ENCODE measurements at places on chromosomes 5 and 9. TPM values are rescaled to one million over a fixed set of nuclear protein-coding genes. Genes with fewer than 3 reads are reported as not detected.

GRCh38 chr9:33506626-33507370, 17.3 kb upstream of the ANKRD18B start:
- DNase-seq: peak; percentile 98

GRCh38 chr5:153584126-153584959, 93.9 kb downstream of the GRIA1 start:
- DNase-seq: no peak

DNA sequence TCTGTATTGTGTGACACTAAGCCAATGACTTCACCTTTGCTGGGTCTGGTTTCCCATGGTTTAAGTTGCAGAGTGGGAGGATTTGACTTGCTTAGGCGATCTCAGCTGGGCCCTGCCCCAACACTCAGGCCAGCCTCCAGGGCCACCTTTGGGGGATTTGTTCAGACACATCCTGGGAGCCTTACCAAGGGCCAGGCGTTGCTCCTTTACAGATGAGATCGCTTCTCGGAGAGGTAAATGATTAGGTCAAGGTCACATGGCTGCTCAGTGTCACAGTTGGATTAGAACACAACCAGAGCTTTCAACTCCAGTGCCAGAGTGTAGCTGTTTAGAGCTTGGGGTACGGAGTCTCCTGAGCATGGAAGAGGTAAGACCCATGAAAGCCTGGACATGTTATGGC, 57.5 kb downstream of the COL27A1 start:
- no peak for DNase-seq

SLC24A2 gene
- total RNA-seq: 0.21 TPM

NRARP gene
- 3.5 TPM for total RNA-seq

DNA sequence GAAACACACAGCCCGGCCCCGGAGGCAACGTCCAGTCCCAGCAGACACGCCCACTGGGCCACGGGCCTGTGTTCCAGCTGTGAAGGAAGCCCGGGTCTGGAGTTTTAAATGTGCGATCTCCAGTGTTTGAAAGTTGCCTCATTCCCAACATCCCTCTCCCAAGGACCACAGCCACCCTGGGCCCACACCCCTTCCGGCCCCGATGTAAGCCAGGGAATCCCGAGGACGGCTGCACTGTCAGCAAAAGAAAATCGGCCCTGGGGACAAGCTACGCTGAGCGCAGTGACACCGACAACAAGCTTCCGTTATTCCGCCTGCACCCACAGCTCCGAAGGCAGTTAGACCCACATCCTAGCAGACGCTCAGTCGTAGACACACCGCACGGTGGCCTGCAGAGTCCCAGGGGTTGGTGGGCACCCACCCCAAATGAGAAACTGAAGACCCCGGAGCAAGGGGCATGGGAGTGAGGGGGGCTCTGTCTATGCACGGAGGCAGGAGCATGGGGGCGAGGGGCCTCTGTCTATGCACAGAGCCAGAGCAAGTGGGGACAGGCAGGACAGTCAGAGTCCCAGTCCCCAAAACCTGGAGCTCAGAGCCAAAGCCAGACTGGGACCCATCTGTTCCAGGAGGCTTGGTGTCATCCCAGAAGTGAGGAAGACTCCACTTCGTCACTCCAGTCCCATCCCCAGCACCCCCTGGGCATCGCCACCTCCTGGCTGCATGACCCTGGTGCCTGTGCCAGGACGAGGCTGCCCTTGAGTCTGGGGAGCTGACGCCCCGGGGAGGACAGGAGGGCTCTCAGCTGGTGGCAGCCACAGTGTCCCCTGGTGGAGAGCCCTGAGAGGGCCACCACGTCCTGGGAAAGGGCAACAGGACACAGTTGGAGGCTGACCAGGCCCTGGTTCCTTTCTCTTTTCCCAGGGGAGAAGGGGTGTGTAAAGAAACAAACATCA, 23.4 kb downstream of the GLT6D1 start:
- no peak for DNase-seq

GRCh38 chr9:33139421-33140228, 27.5 kb downstream of the B4GALT1 start:
- no peak for DNase-seq

PCDHB15 gene
- total RNA-seq: 0.86 TPM

DNA sequence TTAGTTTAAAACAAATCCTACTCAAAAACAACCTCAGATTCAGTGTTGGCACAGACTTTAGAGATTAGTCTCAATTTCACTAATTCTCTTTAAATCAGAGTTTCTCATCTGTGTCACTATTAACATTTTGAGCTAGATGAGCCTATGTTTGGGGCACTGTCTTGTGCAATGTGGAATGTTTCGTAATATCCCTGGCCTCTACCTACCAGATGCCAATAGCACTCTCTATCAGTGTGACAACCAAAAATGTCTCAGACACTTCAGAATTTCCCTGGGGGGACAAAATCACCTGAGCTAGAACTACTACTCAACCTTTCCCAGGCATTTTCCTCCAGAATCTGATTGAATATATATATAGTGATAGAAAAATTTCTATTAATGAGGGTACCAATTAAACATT, 465.2 kb upstream of the RGMB start:
- no peak for DNase-seq

DNA sequence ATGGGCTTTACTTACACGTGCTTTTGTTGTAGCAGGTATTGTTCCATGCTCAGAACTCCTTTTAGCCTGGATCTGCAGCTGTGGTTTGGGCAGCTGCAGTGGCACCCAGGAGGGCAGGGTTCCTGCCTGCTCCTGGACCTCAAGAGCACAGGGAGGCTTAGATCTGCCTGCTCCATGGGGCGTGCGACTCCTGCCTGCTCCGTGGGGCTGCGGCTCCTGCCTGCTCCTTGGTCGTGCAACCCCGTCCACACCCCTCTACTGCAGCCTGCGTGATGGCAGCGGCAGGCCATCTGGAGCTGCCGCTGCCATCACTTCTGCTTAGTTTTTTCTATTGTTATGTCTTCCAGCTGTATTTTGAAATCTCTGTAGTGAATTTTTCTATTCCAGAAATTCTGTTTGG, 11.7 kb upstream of the UGT3A2 start:
- DNase-seq: no peak

DNA sequence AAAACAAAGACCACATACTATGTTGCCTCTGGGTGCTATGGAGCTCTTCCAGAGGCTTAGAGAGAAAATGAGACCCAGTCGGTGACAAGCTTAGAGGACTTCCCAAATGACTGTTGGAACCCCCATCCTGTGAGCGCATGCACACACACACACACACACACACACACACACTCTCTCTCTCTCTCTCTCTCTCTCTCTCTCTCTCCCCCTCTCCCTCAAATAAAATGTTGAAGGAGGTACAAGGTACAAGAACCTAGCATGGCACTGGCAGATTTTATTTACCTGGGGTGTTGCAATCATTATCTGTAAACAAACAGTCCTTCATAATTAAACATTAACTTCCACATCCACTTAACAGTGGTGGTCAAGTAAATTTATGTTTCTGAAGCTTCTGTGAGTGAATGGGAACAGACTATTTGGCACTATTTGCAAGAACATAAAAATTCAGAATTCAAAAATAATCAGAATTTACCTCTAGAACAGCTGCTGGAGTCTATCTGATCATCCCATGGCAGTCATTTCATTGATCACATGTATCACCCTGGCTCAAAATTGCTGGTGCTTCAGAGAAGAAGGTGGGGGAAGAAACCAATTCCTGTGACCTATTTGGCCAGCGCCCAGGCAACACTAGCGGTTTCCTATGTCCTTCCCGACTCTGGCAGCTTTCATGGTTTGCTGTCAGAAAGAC, 24.9 kb downstream of the TRPM3 start:
- no peak for DNase-seq

DNA sequence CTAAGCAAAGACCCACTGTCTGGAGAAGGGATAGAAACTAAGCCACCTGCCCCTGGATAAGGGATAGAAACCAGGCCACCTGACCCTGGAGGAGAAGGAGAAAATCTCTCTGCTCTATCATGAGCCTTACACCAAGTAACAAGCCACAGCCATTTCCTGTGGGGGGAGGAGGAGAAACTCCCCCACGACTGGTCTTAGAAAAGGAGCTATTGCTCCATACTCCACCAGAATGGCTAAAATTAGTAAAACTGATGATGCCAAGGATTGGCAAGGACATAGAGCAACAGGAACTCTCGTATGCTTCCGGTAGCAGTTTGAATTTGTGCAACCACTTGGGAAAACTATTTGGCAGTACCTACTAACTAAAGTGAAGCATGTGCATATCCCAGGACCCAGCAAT, 70.8 kb downstream of the ACTL7B start:
- peak; percentile 33 for DNase-seq

GRCh38 chr9:72422214-72422613, 57.2 kb upstream of the ZFAND5 start:
- DNase-seq: no peak

DNA sequence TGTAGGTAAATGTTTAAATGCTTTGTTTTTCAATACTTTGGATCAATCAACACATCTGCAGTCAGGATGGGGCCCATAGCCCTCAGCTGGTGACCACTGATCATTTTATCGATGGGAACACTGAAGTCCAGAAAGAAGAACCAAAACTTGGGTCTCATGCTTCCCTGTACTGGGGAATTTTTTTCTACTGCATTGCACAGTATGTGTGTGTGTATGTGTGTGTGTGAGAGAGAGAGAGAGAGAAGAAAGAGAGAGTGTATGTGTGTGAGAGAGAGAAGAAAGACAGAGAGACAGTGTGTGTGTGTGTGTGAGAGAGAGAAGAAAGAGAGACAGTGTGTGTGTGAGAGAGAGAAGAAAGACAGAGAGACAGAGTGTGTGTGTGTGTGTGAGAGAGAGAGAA, 202.9 kb upstream of the MSX2 start:
- DNase-seq: no peak

- no peak for DNase-seq
These were observed 154.1 kb downstream of the CARTPT start for GRCh38 chr5:71873191-71873591.

ZNF462 gene
- total RNA-seq: 20.6 TPM

- no peak for DNase-seq
These were observed 55.7 kb downstream of the NXNL2 start for GRCh38 chr9:88590558-88591146.

DNA sequence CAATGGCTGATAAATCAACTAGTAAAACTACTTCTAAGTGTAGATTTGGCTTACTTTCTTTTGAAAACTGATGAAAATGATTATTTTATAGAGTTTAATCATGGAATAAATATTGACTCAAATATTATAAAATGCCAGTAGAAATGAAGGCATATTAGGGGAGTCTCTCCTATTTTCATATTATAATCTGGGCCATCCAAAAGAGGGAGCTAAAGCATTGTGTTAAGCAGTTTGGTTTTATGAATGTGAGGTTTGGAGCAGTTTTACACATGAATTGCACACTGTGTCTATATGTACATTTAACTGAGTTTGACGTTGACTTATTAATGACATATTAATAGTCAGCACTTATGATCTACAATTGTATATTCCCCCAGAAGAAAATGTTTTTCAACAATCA, 17.4 kb downstream of the CDH9 start:
- no peak for DNase-seq

FCN2 gene
- total RNA-seq: not detected

SH2D3C gene
- total RNA-seq: not detected

- DNase-seq: no peak
These were observed 232.3 kb upstream of the WWC1 start for GRCh38 chr5:168059131-168059530.

DNA sequence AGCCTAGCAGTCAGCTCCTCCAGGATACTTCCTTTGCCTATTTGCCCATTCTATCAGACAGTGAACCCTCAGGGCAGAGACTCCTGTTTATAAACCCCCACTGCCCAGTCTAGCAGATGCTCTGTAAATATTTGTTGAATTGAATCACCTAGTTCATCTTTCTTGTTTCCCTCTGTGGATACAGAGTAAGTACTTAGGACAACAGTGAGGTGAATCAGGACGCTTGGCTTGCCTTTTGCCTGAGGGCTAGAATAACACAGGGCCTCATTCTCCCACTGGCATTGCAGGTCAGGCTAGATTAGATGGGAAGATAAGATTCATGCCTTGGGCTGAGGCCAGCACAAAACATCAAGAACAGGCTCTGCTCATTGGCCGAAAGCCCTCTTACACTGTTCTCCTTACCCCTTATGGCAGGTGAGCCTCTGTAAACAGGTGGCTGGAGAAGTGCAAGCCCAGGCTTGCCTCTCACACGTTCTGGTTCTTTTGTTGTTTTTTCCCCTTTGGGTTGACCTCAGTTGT, 22.2 kb downstream of the TNFSF8 start:
- peak; percentile 84 for DNase-seq

- peak; percentile 72 for DNase-seq
These were observed 7.0 kb upstream of the IL12B start for GRCh38 chr5:159337016-159337955.

- no peak for DNase-seq
These were observed 106.6 kb upstream of the DPYSL3 start for GRCh38 chr5:147616421-147616820.

- DNase-seq: peak; percentile 34
These were observed 72.7 kb downstream of the SMIM23 start for GRCh38 chr5:171858303-171858702.

- peak; percentile 61 for DNase-seq
These were observed 172.3 kb upstream of the PPP1R26 start for GRCh38 chr9:135307300-135307699.

DNA sequence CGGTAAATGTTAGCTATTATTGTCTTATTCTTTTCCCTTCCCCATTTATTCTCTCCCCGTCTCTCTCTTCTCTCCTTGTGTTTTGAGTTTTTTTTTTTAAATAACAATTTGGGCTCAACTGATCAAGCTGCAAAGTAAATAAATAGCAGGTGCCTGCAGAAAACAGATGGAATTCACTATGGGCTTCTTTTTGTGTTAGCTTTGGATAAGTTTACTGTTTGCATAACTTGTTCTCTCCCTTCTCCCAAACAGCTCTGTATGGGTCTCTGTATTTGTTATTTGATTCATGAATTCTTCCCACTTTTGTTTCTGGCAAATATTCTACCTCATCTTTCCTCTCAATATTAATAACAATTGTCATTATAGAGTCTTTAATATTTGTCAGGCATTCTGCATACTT, 111.8 kb upstream of the ASTN2 start:
- DNase-seq: no peak

DNA sequence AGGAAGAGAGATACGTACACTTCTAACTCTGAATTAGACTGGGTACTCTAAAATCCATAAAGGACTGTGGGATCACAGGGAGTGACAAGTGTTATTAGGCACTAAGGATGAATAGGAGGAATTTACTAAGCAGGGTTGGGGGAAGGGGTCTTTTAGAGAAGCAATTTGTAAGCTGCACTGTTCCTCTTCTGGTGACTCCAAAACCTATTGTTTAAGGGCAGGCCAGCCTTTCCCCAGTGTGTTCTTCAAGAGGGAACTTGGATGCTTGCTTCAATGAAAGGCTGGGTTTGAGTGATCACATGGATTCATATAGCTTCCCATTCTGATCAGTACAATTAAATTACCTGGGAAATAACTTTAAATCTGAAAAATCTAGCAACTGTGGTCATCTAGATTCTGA, 71.8 kb downstream of the STX17 start:
- no peak for DNase-seq

- DNase-seq: no peak
These were observed 160.2 kb upstream of the CDH6 start for GRCh38 chr5:31033295-31033694.

GRCh38 chr5:8730194-8730593, 815.7 kb downstream of the SEMA5A start:
- DNase-seq: peak; percentile 13

GRCh38 chr5:136518814-136519213, 153.5 kb upstream of the TRPC7 start:
- DNase-seq: peak; percentile 82
